ENCODE measurements at places on chromosomes 5 and 9.

DNA sequence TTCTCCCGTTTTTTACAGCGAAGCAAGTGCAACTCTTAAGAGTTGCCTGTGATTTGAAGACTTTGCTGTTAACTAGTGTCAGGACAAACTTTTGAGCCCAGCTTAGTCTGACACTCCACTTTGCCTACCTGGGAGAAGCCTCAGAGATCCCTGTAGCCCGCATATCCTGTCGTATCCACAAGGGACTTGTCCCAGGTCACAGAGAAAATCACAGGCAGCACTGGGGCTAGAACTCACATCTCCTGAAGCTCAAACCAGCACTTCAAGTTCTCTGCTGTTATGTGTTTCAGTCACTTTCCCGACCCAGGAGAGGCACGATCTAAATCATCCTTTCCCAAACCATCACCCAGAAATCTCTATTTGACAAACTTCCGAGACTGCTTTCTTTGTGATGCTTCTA, 584.5 kb downstream of the ACTL7B start:
- no peak for DNase-seq

DNA sequence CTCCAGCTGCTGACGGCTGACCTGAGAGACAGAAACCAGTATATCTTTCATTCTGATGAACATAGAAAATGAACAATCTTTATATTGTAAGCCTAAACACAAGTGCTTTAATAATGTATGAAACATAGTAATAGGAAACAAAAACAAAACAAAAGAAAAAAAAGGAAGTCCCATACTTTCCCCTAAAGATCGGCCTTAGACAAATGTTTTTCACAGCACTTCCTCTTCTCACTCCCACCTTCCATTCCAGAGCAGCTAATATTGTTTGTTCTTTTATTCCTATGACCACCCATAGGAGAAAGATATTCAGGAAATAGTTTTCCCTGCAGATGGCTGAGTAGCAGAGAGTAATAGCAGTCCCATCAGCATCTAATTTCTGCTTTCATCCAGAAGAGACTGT, 194.4 kb upstream of the SLC27A6 start:
- DNase-seq = no peak

DNA sequence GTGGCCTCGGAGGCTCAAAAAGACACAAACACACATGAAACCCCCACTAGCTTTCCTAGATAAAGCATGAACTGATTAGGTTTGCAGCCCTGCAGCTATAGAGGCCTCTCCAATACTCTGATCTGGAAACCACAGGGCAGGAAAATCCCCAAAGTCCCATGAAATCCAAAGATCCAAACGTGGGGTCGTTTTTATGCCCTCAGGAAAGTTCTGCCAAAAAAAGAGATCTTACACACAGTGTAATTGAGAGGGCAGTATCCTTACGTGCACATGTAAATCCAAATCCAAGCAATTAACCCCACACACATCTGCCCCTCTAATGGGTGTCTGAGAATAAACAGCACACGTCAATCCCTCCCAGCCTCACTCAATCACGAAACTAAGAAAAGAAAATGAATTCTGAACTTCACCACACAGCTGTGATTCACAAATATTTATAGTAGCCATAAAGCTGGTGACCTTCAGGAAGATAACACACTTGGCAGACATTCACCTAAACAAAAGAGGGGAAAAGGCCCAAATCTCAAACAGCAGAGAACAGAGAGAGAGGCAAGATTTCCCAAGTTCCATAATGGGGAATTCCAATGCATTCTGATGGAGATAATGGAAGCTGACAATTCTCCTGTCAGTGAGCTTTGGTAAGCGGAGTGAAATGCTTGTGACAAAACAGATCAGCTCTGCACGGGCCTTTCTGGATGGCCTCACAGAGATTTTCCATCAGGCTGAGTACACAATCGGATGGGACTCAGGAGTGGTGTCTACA, 114.2 kb downstream of the SEMA5A start:
- peak; percentile 93 for DNase-seq

- no peak for DNase-seq
These were observed 161.2 kb upstream of the CHD1 start for GRCh38 chr5:99089822-99090549.

DNA sequence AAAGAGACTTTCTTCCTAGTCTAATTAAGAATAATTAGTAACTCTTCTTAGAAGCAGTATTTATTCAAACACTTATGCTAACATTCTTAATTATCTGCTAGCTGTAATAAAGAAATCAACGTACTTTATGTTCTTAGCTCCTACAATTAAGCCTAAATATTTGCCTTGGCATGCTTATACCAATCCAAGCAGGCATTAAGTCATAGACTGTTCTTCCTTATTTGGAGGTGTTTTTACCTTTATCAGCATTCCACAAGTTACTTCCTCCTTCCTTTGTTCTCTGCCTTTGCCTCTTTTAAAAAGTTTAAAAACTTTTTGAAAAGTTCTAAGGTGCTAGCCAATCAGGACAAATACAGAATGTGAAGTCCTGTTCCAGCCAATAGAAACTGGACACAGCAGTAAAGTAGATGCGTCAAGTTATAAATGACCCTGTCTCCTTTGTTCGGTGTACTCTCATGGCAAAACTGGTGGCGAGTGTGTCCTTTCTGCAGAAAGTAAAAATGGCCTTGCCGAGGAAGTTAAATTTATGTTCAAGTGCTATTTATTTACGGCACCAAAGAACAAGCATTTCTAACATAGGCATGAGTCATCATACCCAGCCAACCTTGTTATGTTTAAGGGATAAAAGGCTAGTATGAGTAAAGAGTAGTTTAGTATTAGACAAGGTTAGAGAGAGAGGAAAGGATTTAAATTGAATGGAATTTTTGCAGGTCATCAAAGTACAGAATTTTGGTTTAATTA, 58.6 kb downstream of the GPBP1 start:
- peak; percentile 2 for DNase-seq

DNA sequence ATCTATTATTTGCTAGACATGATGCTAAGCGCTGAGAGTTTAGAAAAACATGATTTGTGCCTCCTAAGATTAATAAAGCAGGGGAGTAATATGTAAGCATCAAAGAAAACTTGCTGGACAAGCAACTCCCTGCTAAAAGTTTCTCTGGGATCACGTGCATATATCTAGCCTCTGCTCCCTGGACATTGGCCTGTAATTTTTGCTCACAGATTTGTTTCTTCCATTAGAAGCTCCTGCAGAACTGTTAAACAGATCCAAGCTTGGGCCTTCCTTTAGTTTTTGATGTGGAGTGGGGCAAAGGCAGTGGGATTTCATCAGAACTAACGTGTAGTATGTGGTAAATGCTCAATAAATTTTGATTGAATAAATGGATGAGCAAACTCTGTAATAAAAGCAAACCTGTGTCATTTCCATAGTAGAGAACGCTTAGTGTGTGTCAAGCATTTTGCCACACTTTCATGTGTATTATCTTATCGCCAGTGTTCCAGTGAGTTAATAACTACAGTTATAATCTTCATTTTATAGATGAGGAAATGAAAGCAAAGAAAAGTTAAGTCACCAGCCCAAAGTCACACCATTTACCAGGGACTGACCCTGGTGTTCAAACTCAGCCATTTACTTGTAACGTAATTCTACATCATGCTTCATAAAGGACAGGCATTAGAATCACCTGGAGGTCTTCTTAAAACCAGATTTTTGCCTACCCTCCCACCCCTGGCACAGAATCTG, 100.3 kb downstream of the PCSK5 start:
- no peak for DNase-seq

- DNase-seq = no peak
These were observed 287.7 kb downstream of the FER start for GRCh38 chr5:109035436-109035835.

DNA sequence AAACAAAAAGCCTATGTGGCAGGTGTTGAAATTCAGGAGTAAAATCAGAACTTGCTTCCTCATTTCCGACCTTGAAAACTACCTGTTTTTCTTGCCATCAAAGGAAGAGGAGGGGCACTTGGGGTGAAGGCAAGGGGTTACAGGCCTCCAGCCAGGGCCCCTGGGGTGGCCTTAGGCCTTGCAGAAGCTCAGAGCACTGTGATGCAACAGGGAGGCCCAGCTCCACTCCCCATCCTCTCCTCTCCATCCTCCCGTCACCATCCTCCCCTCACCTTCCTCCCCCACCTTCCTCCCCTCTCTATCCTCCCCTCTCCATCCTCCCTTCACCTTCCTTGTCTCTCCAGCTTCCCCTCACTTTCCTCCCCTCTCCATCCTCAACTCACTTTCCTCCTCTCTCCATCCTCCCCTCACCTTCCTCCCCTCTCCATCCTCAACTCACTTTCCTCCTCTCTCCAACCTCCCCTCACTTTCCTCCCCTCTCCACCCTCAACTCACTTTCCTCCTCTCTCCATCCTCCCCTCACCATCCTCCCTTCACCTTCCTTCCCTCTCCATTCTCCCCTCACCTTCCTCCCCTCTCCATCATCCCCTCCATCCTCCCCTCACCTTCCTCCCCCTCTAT, 111.6 kb downstream of the WNK2 start:
- no peak for DNase-seq

GRCh38 chr5:68460147-68460798, 244.7 kb downstream of the PIK3R1 start:
- peak; percentile 52 for DNase-seq

GRCh38 chr5:169341556-169341955, 40.6 kb upstream of the SLIT3 start:
- DNase-seq = no peak

DNA sequence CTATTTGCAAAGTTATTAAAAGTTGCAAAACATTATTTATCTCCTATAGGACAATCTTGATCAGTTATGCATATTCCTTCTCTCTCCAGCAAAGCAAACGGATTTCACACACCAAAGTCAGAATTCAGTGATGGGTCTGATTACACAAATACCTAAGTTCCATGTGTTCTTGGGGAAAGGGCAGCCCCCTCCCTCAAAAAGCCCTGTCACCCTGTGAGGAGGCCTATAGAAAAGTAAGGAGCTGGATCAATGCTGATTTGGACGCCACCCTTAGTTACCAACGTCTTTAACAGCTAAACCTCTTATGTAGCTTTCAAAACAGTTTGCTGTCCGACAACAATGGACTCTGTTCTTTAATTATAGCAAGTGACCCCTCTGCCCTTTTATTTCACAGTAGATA, 6.4 kb downstream of the ZNF608 start:
- no peak for DNase-seq

DNA sequence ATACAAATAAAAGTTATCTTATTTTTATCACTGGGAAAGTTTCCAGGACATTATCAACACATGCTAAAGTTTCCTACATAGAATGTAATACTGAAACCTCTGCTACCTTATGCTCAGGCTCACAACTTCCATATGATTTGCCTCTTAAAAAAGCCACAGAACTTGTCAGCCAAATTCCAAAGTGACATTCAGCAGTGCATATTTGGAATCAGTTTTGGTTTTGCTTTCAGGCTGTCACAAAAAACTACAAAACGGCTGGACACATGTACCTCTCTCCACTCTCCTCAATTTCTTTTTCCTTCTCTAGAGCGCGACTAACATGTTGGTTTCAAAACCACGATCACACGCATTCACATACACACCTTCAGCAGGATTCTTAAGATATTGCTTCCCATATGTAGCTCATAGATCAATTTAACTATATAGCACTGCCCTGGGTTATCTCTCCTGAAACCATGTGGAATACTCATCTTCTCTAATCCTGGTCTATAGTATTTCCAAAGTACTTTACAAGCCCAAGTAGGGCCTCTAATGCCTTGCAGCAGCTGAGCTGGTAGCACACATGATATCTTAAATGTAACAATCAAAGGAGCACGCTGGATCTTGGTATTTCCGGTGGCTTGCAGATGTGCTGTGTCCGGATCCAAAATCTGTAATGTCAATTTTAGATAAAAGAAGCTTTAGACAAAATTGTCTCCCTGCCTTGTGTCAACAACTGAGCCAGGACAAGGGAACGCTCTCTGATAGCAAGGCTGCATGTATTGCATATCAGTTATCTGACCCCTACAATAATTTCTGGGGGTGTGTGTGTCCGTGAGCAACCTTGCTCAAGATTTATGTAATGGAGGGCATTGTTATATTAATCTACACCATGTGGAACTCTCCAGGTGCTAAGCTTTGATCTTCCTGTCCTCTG, 203.2 kb downstream of the DMRT2 start:
- DNase-seq = no peak

DNA sequence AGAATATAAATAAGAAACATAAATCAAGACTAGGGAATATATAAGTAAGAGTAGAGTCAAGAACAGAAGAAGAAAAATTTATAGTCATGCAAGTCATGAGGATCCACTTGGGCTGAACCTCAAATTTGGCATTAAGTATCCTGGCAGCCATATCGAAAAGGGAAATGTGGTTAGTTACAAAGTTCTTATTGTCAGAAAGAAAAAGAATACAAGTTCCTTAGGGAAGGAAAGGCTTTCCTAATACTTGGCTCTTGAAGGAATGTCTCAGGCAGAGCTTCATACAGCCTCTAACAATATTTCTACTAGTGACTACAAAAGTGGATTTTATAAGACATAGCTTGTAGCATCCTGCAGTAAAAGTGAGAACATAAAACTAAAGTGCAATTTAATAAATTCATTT, 45.4 kb downstream of the TMEM252 start:
- DNase-seq = no peak

- no peak for DNase-seq
These were observed 123.2 kb upstream of the FBXL7 start for GRCh38 chr5:15376803-15377202.

DNA sequence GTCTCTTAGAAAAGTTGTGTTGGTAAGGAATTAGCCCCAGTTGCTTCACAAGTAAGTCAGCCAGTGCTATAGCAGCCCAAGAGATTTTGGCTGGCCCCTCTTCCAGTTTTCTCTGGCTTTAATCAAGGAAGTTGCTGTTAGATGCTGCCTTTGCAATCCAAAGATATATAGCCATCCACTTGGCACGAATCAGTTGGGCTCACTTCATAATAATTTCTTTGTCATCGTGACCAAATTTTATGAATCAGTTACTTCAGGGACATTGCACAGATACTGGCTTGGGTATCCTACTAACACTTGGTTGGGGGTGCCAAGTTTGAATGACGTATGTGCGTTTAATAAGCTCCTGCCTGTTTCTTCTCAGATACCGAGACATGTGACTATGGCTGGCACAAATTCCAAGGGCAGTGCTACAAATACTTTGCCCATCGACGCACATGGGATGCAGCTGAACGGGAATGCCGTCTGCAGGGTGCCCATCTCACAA, 81.5 kb downstream of the VCAN start:
- DNase-seq = peak; percentile 42

DNA sequence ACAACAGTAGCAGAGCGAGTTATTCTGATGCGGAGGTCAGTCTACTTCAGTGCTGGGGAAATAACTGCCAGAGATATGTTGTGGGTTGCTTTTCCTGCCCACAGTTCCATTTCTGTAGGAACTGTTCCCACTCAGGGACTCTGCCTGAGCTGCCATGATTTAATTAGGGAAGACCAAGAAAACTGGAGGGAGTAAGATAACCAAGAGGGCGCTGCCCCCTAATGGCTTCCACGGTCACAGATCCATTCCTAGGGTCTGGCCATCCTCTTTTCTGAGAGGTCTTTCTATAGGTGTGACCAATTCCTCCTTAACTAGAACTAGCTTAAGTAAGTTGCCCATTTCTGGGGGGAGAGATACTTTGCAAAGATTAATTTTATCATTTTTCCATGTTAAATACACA, 125.9 kb downstream of the APBA1 start:
- no peak for DNase-seq

DNA sequence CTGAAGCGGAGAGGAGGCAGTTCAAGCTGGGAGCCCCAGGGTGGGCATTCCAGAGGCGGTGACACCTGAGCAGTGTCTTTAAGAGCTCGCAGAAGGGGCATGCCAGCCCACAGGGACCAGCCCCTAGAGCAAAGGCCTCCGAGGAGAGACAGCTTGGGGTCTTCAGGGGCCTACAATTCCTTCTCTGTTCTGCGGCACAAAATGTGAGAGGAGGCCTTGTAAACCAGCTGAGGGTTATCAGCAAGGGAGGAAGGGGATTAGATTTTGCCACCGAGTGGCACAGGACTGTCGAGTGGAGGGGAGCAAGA, 505 bp upstream of the SIGMAR1 start:
- no peak for DNase-seq

GRCh38 chr5:143672806-143673205, 139.2 kb upstream of the HMHB1 start:
- DNase-seq = no peak
